ENCODE measurements at places on chromosomes 16 and 17.
A peak's percentile ranks its signal among the peaks of the same experiment; 100 is the strongest.

DNA sequence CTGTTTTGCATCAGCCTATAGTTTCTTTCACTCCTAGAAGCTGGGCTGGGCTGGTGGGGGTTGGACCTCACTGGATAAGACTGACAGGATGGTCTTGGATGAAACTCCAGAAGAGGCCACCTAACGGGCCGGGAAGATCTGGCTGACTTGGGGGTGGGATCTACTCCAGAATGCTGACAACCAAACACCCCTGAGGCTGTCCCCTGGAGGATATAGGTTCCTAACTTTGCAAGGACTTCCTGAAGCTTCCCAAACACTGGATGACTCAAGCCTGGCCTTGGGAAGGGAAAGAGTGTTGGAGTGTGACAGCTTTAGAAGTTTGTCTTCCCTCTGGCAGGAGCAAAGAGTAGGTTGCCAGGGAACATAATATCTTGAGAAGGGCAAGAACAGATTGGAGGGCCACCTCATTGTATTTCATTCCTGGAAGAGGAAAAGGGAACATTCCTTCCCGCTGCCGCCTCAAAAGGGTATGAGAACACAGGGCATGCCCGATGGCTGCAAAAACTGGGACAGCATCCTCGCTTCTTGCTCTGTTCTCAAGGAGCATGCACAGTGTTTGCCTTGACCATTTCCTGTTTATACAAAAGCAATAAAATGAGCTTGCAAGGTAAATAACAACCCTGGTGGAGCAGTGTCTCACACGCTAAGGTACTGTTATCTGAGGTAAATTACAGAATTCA lies 6.8 kb upstream of the CYB5B start:
- no peak for DNase-seq

DNA sequence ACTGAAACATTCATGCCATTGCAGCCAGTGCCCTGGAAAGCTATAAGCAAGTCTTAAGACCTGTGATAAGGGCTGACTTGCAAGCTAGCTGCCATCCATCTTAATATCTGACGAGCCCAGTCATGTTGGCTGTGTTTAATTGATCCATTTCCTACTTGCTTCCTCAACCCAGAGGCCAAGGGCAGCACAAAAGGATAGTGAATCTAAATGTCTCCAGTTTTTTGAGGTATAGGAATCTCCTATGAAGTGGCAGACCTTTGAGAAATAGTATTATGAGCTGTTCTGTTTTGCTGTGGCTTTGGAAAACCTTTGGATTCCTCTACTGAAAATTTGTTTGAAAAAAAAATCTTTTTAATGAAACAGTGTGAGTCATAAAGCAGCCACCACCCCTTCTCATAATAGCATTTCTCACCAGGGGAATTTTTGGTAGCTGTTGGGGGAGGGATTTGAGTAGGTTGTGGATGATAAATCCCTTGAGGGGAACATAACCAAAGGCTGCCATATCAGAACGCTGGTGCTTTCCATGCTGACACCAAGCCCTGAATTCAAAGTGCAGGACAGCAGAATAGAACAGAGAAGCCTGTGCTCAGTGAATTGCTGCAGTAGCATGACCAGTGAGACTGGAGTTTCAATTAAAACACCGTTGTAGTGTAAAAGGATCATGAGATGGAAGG lies 12.9 kb downstream of the ZNRF1 start:
- DNase-seq: no peak

GRCh38 chr16:4208341-4208751 lies 33.5 kb downstream of the SRL start:
- DNase-seq: no peak

GRCh38 chr16:48101069-48101674 lies 54.6 kb downstream of the ABCC12 start:
- no peak for DNase-seq

GRCh38 chr16:86039606-86040005 lies 140.6 kb downstream of the IRF8 start:
- no peak for DNase-seq

DNA sequence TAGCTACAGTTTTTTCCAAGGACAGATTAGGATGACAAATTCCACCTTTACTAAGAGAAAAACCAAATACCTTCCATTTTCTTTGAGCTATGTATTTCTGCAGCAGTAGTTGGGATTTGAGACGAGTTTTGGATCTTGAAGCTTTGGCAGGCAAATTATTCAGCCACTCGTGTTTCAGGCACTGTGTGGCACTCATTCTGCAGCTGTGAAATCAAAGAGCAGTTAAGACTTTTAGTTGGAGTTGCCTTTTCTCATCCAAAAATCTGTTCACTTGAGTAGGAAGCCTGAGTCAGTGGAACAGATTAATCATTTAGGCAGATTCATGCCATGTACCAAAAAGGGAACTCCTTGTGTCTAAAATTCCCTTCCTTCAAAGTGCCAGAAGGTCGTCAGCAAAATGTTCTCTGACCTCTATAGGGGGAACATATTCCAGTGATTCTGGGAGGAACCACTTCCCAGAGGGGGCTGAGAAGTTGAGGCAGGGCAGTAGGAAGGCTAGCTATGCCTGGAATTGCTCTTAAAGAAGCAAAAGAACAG lies 20.1 kb downstream of the ORC6 start:
- no peak for DNase-seq

DNA sequence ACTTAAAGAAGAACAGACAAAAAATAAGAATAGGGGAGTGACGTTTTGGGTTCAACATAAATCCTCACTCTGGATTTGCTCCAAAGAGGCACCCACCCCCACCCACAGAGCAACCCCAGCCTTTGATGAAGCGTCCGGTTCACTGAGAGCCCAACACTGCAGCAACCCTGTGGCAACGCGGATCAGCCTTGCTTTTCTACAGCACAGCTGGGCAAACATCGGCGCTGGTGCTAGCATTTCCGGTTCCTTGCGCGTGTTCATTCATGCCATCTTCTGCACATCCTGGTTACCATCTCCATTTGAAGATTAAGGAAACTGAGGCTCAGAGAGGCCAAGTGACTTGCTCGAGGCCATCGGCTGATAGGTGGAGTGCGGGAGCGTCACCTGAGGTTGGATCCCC lies 8.7 kb upstream of the GINS2 start:
- no peak for DNase-seq

DNA sequence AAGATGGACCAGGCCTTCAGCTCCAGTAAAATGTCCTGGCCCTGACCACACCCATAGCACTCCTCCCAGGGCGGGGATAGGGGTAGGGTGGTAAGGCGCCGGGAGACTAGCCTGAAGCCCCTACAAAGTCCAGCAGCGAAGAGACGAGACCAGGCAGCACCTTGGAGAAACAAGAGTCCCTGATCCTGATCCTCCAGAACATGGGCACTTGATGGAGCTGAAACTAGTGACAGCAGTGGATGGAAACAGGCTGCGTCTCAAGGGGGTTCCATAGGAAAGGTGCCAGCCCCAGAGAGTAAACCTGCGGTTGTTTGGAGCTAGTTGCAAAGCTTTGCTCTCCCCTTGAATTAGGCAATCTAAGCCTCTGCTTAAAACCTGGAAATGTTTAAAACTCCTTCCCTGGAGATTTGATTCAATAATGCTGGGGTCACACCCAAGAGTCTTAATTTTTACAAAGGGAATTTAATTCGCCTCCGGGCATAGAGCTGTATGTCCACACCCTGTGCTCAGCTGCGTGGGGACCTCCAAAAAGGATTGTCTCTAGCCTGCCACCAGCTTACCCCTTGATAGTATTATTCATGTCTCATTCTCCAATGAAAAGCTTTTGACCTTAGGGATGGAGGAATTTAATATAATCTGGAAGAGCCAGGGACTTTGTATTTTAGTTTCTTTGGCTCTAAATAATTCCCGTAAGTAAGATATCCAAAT lies 258.6 kb downstream of the PMP22 start:
- DNase-seq: no peak

DNA sequence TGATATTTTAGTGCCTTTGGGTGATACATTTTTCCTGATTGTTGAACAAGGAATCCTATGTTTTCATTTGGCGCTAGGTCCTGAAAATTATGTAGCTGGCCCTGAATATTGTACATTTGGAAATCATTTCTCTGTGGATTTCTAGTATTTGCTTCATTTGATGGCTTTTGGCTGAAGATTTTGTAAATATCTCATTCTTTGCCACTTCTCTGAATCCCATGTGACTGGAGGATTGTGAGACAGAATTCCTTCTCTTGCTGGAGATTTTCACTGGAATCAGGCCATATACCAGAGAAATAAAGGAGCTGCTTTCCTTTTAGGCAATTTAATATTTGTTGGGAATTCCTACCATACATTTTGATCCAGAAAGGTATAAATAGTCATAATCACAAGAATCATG lies 8.6 kb downstream of the KRT28 start:
- no peak for DNase-seq

DNA sequence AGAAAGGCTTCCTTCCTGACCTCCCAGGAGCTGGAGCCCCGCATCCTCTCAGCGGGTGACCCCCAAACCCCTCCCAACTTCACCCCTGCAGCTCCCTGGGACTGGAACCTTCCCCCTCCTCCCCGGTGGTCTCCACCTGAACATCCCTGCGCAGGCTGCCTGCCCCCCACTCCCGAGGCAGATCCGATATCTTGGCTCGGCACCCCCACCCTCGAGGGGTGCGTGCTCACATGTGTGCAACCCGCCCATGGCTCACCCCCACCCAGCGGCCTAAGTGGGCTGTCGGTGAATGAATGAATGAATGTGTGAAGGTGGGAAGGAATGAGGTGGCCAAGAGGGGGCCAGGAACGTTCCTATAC lies 39.7 kb downstream of the SLC7A5 start:
- no peak for DNase-seq

GRCh38 chr17:75783069-75783783 lies 1.4 kb upstream of the UNK start:
- DNase-seq: no peak

GRCh38 chr17:16364625-16365024 lies 11.4 kb upstream of the CENPV start:
- no peak for DNase-seq

DNA sequence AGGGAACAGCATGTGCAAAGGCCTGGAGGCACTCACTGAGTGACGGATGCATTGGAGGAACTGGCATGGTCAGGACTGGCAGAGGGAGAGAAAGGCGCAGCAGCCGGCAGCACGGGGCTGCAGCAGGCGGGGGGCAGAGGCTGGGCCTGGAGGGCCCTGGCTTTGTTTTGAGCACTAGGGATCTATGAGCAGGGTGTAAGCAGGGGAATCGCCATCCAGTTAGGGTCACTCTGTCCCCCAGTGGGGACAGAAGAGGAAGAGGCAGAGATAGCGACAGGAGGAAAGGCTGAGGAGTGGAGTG lies 14.2 kb downstream of the HSD11B2 start:
- no peak for DNase-seq

- DNase-seq: peak; percentile 93
These were observed 18.4 kb upstream of the MRPS23 start for GRCh38 chr17:57868007-57868909.

GRCh38 chr17:55072898-55073297 lies 104.3 kb downstream of the STXBP4 start:
- DNase-seq: no peak

DNA sequence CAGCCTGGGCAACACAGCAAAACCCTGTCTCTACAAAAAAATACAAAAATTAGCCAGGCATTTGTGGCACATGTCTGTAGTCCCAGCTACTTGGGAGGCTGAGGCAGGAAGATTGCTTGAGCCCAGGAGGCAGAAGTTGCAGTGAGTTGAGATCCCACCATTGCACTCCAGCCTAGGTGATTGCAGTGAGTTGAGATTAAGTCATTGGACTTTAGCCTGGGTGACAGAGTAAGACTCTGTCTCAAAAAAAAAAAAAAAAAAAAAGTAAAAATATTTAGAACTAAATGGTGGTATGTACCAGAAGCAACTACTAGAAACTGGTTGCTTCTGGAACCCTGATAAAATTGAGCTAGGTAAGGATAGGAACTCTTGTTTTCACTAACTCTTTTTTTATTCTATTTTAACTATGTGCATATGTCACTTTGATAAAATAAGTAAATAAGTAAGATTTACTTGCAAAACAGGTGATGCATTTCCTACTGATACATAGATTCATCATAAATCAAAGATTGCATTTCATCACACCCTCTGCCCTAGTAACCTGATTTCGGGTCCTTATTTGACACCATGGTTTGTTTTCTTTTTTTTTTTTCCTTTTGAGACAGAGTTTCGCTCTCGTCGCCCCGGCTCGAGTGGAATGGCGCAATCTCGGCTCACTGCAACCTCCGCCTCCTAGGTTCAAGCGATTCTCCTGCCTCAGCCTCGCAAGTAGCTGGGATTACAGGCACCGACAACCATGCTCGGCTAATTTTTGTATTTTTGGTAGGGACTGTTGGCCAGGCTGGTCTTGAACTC lies 66.0 kb downstream of the USP32 start:
- DNase-seq: no peak

- DNase-seq: no peak
These were observed 8.6 kb downstream of the CMIP start for GRCh38 chr16:81453091-81453728.

GRCh38 chr16:17230932-17231581 lies 239.7 kb downstream of the XYLT1 start:
- DNase-seq: no peak

DNA sequence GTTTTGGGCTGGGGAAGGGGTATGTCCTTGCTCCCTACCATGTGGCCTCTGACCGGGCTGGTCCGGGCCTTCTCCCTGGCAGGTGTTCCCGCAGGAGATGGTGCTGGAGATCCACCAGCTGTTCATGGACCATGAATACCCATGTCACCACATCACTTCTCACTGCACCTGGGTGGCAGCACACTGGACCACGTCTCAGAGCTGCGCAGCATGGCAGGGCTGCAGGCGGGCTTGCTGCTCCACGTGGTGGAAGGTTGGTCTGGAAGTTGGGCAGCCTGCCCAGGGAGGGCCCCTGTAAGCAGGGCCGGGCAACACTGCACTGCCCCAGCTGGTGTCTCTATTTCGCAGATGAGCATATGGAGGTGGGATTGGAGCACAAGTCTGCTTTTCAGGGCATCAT lies 169.5 kb upstream of the ZNF267 start:
- no peak for DNase-seq

GRCh38 chr16:62321606-62322005 lies 285.4 kb upstream of the CDH8 start:
- no peak for DNase-seq

GRCh38 chr16:14029658-14030057 lies 41.5 kb upstream of the MRTFB start:
- DNase-seq: no peak

DNA sequence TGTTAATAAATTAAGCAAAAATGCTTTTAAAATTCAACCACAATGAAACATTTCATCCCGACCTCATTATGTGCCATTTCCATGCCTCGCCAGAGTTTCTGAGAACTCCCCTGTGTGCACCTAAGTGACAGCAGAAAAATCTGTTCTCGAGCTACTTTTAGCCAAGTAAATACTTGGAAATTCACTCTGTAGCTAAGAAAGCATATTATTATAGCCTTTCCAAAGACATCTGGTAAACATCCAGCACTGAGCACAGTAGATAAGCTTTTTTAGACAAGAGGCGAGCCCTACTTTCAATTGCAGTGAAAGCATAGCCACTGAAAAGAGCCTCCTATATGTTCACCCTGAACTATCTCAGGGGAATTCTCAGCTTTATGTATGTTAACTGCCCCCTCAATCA lies 242.8 kb upstream of the PSMD7 start:
- DNase-seq: no peak
